Activated T-cell treated with anti-CD3 and anti-CD28 coated beads for 1 hour (primary cell): ENCODE measurements at places on chromosomes 6 and 20.

DNA sequence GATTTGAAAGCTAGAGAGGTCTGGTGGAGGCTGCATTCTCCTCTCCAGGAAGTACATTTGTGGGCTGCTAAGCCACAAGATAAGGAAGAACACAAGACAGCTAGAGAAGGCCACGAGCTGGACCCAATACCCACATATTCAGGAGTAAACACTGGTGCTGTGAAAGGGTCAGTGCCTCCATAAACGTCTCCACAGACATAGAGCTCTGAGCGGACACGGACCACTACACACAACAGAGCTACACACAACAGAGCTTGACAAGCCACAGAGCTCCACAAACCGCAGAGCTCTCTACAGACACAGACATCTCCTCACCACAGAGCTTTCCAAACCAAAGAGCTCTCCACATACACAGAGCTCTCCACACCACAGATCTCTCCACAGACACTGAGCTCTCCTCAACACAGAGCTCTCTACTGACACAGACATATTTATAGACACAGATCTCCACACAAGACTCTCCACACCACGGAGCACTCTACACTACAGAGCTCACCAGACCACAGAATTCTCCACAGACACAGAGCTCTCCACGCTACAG lies 51.9 kb downstream of the ERMARD start:
- no peak for DNase-seq

DNA sequence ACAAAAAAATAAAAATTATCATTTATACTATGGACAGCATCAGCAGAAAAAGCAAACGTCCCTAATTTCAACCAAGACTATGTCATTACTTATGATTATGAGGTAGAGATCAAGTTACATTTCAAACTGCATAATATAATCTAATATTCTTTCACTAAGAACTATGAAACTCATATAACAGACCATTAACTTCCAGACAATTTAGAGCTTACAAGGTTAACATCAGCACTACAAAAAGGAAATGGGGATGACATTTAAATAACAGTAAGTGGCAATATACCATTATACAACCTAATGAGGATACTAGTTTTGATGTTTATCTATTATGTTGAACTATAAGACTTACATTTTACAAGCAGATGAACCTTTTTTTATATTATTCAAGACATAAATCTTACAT lies 261.0 kb upstream of the THEMIS start:
- DNase-seq = no peak

DNA sequence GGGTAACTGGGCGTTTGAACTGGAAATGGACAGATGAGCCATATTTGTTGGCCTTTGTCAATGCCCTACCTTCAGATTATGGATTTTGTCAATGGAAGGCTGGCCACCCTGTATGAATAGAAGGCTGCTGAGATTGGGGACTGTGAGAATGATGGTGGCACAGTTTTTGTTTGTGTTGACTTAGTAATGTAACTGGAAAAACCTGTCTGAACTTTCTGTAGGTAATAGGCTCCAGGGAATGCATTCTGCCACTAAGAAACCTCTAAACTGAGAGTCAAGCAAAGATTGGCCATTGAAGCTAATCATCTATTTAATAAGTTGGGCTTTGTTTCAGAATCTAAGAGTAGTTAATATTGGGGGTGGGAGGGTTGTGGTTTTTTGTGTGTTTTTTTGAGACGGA lies 97.5 kb downstream of the FOXO3 start:
- DNase-seq = no peak

- DNase-seq = no peak
These were observed 46.6 kb upstream of the AFDN start for GRCh38 chr6:167779993-167780655.

GRCh38 chr20:25466846-25467245 lies 59.4 kb downstream of the GINS1 start:
- DNase-seq = no peak

DNA sequence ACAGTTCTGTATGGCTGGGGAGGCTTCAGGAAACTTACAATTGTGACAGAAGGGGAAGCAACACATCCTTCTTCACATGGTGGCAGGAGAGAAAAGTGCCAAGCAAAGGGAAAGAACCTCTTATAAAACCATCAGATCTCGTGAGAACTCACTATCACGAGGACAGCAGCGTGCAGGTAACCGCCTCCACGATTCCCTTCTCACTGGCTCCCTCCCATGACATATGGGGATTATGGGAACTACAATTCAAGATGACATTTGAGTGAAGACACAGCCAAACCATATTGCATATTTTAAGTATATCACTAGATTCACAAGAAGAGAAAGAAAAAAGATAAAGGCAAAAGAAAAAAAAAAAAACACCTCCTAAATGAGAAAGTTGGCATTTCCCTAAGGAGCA lies 431.9 kb upstream of the RGS17 start:
- no peak for DNase-seq

DNA sequence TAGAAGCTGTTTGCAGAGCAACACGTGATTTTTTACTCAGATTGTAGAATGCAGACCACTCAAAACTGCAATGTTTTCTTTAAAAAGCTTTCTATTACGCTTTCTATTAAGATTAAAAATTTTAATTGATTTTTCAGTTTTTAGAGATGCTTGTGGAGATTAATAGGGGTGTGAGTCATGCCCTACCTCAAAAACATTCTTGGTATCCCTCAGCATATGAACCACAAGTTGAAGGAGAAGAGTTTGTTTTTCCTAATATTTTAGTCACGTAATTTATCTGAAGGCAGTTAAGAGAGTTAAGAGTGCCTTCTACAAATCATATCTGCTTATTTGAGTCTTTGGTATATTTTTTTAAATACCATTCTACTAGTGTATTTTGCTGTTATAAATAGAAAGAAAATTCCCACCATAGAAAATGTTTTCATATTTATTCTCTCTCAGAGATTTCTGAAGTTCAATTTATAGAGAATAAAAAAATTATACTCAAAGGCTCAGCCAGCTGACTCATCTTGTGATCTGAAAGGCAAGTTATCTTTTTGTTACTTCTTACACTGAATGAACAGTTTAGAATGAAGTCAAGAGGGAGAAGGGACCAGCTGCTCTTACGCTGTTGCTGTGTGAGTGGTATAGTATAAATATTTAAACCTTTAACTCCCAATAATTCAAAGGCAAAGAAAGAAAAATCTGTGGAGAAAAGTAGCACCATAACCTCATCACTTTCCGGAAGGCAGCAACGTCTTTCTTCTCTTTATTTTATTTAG lies 7.6 kb downstream of the RIPOR2 start:
- DNase-seq = no peak

DNA sequence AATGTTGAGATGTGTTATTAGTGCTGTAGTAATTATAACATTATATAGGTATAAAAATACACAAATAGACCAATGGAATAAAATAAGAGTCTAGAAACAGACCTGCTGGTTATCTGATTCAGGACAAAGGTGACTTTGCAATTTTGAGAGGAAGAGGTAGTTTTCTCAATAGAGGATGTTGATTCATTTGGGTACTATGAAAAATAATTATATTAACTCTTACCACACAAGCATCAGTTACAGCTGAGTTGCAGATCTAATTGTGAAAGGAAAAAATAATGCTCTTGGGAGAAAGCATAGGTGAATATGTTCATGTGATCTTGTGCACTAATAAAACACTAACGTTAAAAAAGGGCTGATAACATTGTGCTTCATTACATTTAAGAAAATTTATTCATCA lies 103.0 kb downstream of the BCKDHB start:
- DNase-seq = no peak

DNA sequence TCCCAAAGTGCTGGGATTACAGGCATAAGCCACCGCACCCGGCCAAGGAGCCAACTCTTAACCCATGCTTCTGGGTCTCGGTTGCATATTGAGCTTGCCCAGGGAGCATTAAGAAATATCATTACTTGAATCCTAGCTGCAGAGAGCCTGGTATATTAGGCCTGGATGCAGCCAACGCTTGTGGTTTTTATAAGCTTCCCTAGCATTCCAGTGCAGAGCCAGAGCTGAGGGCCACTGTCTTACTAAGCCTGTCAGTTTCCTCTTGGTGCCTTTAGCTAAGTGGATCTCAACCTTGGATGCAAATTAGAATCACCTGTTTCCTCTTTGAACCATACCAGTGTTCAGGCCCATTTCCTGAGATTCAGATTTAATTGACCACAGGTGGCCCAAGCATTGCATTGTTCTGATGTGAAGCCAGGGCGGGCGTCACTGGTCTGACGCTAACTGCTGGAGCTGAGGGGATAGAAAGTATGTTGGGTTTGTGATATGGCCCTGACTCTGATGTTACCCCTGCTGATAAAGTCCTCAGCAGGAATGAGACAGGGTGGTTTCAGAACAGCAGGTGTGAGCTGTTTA lies 76.3 kb downstream of the BTBD3 start:
- no peak for DNase-seq

DNA sequence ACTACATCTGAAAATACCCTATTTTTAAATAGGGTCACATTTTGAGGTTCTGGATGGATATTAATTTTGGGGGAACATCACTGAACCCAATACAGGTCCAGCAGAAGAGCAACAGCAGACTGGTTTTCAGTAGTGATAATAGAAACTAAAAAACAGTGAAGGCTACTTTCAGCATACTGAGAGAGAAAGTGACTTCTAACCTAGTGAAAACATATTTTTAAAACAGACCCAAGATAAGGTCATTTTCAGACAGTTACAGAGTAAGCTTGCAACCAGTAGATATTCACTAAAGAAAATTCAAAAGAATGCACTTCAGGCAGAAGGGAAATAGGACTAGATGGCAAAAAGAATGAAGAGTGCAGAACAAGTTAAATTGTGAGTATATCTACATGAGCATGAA lies 42.0 kb upstream of the TMEM244 start:
- no peak for DNase-seq

GRCh38 chr6:105370351-105370750 lies 32.5 kb downstream of the PREP start:
- no peak for DNase-seq

- no peak for DNase-seq
These were observed 54.9 kb upstream of the GPR31 start for GRCh38 chr6:167212713-167213005.

- DNase-seq = no peak
These were observed 190.6 kb upstream of the PMEPA1 start for GRCh38 chr20:57900226-57900905.

DNA sequence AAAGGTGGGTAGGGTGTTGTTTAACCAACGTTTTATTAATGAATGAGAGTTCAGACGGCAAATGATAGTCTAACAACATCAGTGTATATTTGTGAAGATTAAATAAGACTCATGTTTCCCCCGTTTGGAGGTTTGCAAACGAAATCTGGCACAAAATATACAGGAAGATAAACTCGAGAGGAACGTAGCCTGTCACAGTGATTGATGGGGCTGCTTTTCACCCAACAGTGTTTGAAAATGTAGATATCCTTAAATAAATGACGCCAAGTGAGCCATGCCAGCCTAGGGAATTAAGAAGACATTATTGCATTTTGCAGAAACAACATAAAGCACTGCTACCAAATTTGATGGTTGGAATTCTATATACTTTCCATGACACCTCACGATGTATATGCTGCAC lies 696.5 kb upstream of the FLRT3 start:
- no peak for DNase-seq

- no peak for DNase-seq
These were observed 93.8 kb upstream of the SIRPA start for GRCh38 chr20:1801225-1801928.

DNA sequence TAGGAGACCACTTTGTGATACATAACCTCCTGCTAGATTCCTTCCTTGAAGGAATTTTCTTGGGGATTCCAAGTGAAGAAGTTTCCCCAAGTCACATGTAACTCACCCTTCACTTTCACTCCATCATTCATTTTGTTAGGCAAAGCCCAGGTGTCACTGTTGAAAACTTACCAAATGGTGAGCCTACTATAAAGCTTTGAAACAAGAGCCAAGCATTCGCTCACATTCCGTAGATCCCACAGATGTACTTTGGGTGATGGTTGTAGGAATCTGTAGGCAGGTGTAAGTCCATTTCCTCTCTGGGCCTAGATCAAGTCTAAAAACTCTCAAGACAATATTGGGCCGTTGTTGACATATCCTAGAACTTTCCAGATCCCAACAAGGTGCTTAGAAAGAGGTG lies 74.1 kb downstream of the PRDM1 start:
- no peak for DNase-seq

- DNase-seq = no peak
These were observed 185.6 kb upstream of the MCHR2 start for GRCh38 chr6:100179576-100179975.

- no peak for DNase-seq
These were observed 849 bp downstream of the GSTA4 start for GRCh38 chr6:52994031-52994838.

- no peak for DNase-seq
These were observed 76.6 kb upstream of the RBM24 start for GRCh38 chr6:17204533-17204932.

DNA sequence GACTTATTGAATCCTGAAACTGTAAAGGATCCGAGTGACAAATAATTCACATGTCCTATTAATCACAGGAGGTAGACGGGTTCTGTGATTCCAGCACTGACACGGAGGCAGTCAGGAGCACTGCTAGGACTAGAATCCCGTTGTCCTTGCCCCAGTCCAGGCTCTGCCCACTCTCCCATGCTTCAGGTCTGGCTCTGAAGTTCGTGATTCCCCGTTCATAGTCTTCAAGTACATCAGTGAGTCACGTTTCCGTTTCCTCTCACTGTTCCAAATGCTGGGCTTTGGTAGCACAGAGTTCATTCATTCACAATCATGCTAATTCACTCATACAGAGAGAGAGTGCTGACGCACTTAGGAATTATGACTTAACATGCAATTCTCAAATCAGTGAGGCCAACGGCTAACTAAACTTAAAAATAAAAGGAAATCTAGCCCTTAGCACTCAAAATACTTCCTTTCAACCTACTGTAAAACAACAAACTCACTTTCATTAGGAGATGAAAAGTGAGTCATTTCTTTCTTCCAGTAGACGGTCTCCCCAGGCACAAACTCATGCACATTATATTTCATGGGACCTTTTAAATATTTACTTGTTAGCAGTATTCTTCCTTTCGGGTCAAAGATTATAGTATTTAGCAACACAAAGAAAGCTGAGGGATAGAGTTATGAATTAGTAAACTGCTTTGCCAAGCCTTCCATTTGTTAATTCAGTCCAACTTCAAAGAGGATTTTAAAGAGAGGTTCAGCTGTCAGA lies 94.0 kb upstream of the NHSL1 start:
- DNase-seq = no peak

DNA sequence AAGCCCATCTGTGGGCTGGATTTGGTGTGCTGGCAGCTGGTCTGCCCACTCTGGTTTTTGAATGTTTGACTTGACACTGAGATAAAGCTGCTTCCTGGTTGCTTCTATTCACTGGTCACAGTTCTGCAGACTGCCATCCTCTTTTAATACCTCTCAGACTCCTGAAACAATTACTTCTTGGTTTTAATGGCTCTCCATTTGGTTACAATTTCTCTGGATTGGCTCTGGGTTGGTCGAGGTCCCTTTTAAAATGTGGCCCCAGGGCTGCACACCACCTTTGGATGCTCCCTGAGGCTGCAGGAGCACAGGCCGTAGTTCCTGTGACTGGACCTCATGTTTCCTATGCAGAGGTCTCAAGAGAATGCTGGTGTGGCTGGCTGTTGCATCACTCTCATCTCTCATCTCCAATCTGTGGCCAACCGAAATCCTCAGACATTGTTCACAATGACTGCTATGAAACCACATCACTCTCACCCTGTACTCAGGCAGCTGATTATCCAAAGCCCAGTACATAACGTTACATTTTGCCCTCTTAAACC lies 98.5 kb downstream of the INSM1 start:
- no peak for DNase-seq
